ENCODE measurements at places on chromosomes 3 and 15.
A peak's percentile ranks its signal among the peaks of the same experiment; 100 is the strongest.

DNA sequence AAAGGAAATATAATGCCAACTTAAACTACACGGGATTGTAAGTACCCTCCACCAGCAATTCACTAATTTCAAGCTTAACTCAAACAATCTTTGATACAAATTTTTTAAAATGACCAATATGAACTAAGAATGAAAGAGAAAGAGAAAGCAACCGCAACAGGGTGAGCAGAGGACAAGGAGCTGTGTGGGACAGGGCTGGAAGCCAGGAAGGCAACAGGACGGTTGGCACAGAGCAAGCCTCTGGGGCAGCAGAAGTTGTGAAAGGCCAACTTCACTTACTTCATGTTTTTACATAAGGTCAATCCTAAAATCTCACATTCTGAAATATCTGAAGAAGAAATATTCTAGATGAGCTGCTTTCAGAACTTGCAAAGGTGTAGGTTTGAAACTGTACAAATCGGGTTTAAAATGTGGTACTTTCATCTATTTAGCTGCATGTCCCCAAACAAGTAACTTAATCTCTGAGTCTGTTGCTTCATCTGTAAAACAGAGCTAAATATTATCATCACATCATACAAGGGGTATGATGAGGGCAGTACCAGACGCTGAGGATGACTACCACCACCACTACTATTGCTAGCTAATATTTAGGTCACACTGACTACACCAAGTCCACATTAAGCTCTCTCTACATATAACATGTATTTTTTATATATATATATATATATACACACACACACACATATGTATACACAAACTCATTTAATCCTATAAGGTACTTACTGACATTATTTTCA is 101.7 kb downstream of the IGSF11 start:
- no peak for DNase-seq
- H3K4me3 ChIP-seq: no peak overlapping the region
- H3K27ac ChIP-seq: no peak overlapping the region
- no peaks in the 10 kb centered on the region for H3K4me1 ChIP-seq
- H3K27me3 ChIP-seq: no peaks in the 10 kb centered on the region

GRCh38 chr15:45331972-45332371 is 46.4 kb downstream of the GATM start:
- no peak overlapping the region for H3K4me3 ChIP-seq
- H3K4me1 ChIP-seq: no peaks in the 10 kb centered on the region
- DNase-seq: no peak
- no peaks in the 10 kb centered on the region for H3K36me3 ChIP-seq
- no peak overlapping the region for H3K27ac ChIP-seq
- H3K27me3 ChIP-seq: no peaks in the 10 kb centered on the region

DNA sequence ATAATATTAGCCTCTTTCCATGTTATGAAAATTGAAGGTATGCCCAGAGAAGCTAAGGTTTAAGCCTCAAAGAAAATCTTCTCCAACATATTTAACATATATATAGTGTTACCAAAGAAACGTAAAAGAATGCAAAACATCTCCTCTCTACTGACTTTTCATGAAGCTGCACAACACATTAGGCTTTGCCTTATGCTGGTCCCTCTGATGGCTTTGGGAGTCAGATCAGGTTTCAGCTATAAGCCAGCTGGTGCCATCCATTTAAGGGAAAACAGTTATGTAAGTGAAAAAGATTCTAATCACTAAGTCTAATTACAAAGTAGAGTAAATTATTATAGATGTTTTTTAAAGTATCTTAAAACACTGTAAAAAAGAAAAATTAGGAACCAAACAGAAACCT is 410.5 kb downstream of the LSAMP start:
- H3K27me3 ChIP-seq: no peaks in the 10 kb centered on the region
- H3K27ac ChIP-seq: no peak overlapping the region
- H3K36me3 ChIP-seq: no peaks in the 10 kb centered on the region
- H3K4me3 ChIP-seq: no peak overlapping the region

DNA sequence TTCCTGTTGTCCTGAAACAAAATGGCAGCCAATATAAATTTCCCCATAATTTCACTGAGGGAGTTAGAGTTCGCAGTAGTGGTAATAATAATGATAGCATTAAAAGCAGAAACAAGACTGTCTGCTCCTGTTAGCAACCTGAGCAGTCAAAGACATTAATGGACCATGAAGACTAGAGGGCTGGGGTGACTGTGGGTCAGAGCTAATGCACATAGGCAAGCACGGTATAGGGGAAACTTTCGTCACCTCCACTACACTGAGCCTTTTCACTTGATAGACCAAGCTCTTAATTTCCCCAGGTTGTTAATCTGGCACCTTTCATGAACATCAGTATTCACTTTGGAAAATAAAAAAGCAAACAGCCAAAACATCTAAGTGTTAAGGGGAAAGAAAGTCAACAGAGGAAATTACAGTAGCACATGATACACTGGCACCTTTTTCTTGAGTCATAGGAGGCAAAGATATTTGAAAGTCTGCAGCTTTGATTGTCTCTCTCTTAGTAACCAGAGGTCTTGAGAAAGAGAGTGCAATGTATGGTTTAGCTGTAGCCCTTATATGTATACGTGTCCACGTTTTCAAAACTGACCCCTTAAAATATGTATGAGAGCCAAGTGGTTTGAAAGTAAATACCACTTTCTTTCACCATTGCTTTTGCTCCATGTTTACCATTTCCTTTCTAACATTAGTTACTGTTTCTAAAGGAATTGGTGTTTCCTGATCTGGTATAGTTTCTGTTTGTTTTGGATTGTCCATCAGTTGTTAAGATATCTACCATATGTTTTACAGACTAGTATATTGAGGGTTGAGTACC is 104.8 kb downstream of the FILIP1L start:
- H3K4me1 ChIP-seq: peaks cover 12% of the 10 kb centered on the region
- H3K4me3 ChIP-seq: no peak overlapping the region

- no peak for DNase-seq
- no peak overlapping the region for H3K4me3 ChIP-seq
- H3K4me1 ChIP-seq: no peaks in the 10 kb centered on the region
- no peaks in the 10 kb centered on the region for H3K27me3 ChIP-seq
- H3K36me3 ChIP-seq: no peaks in the 10 kb centered on the region
Observed at GRCh38 chr3:139953131-139953910, 18.3 kb downstream of the CLSTN2 start.

GRCh38 chr3:183460081-183461055 is 31.9 kb upstream of the MCF2L2 start:
- peaks cover 4% of the 10 kb centered on the region for H3K36me3 ChIP-seq
- H3K27ac ChIP-seq: no peak overlapping the region
- H3K4me3 ChIP-seq: no peak overlapping the region
- no peaks in the 10 kb centered on the region for H3K4me1 ChIP-seq

GRCh38 chr15:64092864-64093626 is 593 bp downstream of the CIAO2A start:
- peak; percentile 76 for DNase-seq
- H3K36me3 ChIP-seq: peaks cover 4% of the 10 kb centered on the region
- peaks cover 26% of the 10 kb centered on the region for H3K4me1 ChIP-seq
- peak overlapping the region; percentile 81 for H3K4me3 ChIP-seq

DNA sequence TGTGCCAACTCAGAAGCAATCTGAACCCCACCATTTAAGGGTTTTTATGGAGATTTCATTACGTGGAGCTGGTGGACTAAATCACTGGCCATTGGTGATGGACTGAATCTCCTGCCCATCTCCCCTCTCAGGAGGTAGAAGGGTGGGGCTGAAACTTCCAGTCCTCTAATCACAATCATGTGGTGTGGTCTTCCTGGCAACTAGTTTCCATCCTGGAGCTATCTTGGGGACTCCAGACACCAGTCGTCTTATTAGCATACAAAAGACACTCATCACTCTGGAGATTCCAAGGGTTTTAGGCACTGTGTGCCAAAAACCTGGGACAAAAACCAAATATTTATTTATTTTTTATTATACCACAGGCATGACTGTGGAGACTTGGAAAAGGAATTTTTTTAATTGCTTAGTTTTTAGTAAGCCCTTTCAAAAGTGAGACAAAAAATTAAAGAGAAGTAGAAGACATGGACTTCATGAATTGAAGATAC is 203.6 kb downstream of the WNT5A start:
- H3K4me1 ChIP-seq: no peaks in the 10 kb centered on the region
- no peak for DNase-seq
- H3K4me3 ChIP-seq: no peak overlapping the region
- no peaks in the 10 kb centered on the region for H3K27me3 ChIP-seq
- no peak overlapping the region for H3K27ac ChIP-seq
